ENCODE measurements at places on chromosomes 4 and X.
A peak's percentile ranks its signal among the peaks of the same experiment; 100 is the strongest.

DNA sequence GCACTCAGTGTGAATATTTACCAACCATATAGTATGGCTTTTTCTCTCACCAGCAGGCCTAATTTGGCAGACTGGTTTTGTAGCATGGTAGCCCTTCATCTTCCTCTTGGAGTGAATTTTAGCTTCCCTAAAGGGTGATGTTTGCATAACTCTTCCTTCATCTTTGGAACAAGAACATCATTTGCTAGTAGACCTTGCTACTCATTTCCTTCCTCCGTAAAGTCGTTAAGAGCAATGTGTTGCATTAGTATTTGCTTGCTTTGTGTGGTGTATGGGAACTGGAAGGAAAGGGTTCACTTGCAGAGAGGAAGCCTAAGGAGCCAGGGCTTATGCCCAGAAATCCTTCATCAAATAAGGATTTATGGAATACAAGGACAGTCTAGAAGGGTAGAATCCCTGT, 50.2 kb upstream of the PGRMC2 start:
- no peaks in the 10 kb centered on the region for H3K4me1 ChIP-seq
- H3K36me3 ChIP-seq, result no peaks in the 10 kb centered on the region
- no peaks in the 10 kb centered on the region for H3K27me3 ChIP-seq
- H3K27ac ChIP-seq, result no peak overlapping the region
- DNase-seq, result no peak
- no peak overlapping the region for H3K4me3 ChIP-seq

DNA sequence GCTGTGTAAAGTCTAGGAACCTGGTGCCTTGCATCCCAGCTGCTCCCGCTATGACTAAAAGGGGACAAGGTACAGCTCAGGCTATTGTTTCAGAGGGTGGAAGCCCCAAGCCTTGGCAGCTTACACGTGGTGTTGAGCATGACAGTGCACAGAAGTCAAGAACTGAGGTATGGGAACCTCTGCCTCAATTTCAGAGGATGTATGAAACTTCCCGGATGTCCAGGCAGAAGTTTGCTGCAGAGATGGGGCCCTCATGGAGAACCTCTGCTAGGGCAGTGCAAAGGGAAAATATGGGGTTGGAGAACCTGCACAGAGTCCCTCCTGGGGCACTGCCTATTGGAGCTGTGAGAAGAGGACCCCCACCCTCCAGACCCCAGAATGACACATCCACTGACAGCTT, 76.6 kb downstream of the DDX60 start:
- no peaks in the 10 kb centered on the region for H3K27me3 ChIP-seq
- no peak overlapping the region for H3K4me3 ChIP-seq
- no peak overlapping the region for H3K27ac ChIP-seq
- no peaks in the 10 kb centered on the region for H3K36me3 ChIP-seq
- DNase-seq, result no peak

DNA sequence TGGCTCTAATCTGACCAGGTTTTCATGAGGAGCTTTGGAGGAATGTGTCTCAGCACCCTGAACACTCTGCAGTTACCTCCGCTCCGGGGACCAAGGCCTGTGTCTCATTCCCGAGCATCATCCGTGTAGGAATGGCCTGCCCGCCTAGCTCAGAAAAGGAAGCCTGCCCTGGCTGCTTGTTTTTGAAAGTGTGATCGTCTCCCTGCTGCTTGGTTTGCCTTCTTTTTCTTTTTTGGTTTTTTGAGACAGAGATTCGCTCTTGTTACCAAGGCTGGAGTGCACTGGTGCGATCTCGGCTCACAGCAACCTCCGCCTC, 73.3 kb downstream of the CRLF2 start:
- no peak for DNase-seq
- H3K36me3 ChIP-seq, result no peaks in the 10 kb centered on the region
- no peak overlapping the region for H3K4me3 ChIP-seq
- H3K27ac ChIP-seq, result no peak overlapping the region

DNA sequence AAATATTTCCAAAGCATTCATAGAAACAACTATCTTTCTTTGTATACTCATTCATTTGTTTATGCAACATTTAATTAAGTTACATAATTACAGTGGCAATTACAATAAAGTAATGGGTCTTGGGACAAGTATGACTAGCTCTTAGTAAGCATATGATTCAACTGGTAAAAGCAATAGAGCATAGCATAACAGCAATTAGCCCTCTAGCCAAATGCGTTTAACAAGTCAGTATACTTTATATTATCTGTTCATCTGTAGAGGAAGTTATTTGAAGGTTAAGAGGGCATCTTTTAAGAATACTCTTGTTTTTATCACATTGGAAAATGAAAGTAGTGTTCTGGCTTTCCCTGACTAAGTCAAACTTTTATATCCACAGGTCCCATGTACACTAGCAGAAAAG, 198.1 kb upstream of the UGT8 start:
- no peaks in the 10 kb centered on the region for H3K4me1 ChIP-seq
- no peaks in the 10 kb centered on the region for H3K36me3 ChIP-seq
- H3K27ac ChIP-seq, result no peak overlapping the region

DNA sequence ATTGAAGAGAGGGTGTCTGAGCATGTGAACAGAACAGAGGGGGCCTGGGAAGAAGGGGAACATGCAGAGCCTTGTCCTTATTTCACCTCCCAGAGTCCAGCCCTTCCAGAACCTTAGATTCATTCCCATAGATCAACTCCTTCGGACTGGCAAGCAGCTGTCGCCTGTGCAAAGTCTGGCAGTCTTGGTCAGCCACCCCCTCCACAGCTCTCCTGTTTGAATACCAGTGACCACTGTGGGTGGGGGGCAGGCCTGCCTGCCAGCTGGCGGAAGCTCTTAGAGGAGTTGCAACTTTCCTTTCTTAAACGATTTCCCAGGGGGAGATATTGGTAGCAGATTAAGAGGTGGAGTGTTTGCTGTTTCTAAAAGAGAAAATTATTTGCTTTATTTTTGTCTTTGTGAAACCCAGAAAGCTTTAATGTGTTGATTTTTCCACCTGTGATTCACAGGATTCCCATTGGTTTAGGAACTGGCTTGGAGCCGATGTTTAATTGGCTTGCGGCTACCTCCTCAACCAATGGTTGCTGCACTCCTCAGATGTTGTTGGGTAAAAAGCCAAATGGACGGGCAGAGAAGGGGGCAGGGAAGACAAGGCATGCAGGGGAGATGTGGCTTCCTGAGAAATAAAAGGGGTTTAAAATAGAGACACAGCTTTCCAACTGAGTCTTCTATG, 62.2 kb upstream of the PRPS1 start:
- H3K4me3 ChIP-seq, result no peak overlapping the region
- H3K27ac ChIP-seq, result no peak overlapping the region
- no peaks in the 10 kb centered on the region for H3K27me3 ChIP-seq
- peak; percentile 64 for DNase-seq
- H3K4me1 ChIP-seq, result peaks cover 4% of the 10 kb centered on the region

GRCh38 chr4:124152132-124152531, 560.4 kb downstream of the ANKRD50 start:
- H3K4me3 ChIP-seq, result no peak overlapping the region
- no peaks in the 10 kb centered on the region for H3K36me3 ChIP-seq
- H3K27me3 ChIP-seq, result no peaks in the 10 kb centered on the region
- H3K27ac ChIP-seq, result no peak overlapping the region
- H3K4me1 ChIP-seq, result no peaks in the 10 kb centered on the region
- no peak for DNase-seq

DNA sequence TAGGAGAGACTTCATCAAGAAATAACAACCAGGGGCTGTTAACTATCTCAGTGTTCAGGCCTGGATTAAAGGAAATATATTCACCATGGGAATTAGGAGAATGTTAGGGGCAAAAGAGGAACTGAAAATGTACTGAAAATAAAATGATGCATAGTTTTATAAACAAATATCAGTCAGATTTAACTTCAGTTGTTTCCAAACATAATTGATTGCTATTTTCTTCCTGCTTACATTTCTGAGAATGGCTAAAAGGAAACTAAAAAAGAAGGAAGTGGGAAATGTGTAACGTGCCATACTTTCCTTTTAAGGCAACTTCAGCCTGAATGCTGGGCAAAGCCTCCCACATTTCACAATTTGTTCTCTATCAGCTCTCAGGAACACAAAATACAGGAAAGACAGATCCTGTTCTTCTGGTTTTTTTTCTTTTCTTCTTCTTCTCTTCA, 178.1 kb downstream of the MAML3 start:
- no peak overlapping the region for H3K4me3 ChIP-seq
- peaks cover 37% of the 10 kb centered on the region for H3K4me1 ChIP-seq
- peak; percentile 57 for DNase-seq

DNA sequence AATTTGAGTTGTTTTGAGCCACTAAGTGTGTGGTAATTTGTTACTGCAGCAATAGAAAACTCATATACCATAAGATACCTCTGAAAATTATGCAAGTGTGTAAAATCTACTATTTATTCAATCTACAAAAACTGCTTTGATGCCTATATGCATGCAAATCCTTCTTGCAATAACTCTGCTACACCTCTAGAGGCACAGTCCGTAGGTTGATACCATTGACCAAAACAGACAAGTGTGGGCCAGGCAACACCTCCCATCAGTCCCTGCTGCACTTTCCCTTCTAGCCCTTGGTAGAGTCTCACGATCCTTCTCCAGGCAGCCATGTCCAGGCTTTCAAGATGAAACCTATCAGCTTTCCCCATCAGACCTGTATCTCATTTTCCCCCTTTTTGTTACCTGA, 48.8 kb upstream of the FAM9A start:
- no peaks in the 10 kb centered on the region for H3K27me3 ChIP-seq
- no peaks in the 10 kb centered on the region for H3K4me1 ChIP-seq
- H3K4me3 ChIP-seq, result no peak overlapping the region

DNA sequence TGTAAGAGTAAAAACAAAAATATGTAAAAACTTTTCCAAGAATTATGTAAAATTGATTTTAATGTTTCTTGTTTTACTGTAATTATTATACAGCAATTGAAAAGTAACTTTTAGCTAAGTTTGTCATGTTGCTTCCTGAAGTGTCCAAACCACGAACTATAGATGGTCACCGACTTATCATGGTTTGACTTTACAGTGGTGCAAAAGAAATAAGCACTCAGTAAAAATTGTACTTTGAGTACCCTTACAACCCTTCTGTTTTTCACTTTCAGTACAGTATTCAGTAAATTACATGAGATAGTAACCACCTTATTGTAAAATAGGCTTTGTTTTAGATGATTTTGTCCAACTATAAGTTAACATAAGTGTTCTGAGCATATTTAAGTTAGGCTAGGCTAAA, 93.8 kb downstream of the SLC10A6 start:
- no peaks in the 10 kb centered on the region for H3K4me1 ChIP-seq
- no peaks in the 10 kb centered on the region for H3K27me3 ChIP-seq
- no peak for DNase-seq
- no peak overlapping the region for H3K27ac ChIP-seq
- H3K4me3 ChIP-seq, result no peak overlapping the region

- no peaks in the 10 kb centered on the region for H3K27me3 ChIP-seq
- DNase-seq, result no peak
- H3K27ac ChIP-seq, result peak overlapping the region; percentile 23
Observed at GRCh38 chr4:156958276-156959074, 13.1 kb downstream of the PDGFC start.

DNA sequence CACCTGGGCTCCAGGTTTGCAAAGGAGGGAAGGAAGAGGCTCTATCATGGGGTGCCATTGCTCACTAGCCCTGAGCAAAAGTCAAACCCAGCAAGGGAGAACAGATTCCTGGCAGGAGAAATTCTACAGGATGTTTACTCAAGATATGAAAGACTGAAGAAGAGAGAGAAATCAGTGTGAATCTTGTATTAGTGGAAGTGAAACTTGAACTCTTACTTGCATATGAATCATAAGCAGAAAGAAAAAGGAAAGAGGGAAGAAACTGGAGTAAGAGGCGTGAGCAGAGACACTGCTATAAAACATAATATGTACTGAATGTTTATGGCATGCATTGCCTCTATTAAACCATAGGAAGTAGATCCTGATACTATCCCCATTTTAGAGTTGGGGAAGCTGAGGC, 60.9 kb downstream of the C4orf46 start:
- no peak overlapping the region for H3K4me3 ChIP-seq
- H3K36me3 ChIP-seq, result no peaks in the 10 kb centered on the region
- no peak overlapping the region for H3K27ac ChIP-seq

GRCh38 chr4:74675673-74676279, 118.5 kb downstream of the BTC start:
- H3K4me3 ChIP-seq, result no peak overlapping the region
- no peaks in the 10 kb centered on the region for H3K27me3 ChIP-seq
- peak; percentile 37 for DNase-seq
- no peaks in the 10 kb centered on the region for H3K36me3 ChIP-seq
- H3K4me1 ChIP-seq, result no peaks in the 10 kb centered on the region

DNA sequence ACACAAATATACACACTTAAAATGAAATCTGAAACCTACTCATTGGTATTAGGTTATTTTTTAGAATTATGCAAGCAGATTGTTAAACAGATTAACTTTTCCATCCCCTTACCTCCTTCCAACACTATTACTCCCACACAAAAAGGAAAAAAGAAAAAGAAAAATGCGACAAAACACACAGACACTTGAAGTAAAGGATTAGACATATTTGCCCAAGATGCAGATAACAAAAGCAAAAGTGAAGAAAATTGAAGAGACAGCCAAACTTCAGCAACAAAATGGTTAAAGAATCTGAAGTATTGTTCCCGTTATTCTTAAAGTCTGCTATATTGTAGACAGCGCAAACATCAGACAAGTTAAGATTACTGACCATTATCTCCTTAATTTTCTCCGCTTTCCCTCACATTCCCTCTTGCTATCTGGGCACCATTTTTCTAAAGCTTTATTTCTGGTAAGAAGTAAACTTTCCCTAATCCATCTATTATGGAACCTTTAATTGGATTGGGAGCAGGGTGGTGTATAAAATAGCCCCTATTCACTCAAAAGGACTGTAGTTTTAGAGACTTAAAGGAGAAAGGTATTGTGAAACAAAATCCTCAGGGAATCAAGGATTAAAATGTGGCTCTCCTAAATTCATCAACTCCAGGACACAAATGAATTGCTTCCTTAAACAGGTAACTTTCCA, 34.7 kb upstream of the MAB21L2 start:
- no peak overlapping the region for H3K4me3 ChIP-seq
- H3K27ac ChIP-seq, result no peak overlapping the region
- H3K4me1 ChIP-seq, result peaks cover 6% of the 10 kb centered on the region
- no peak for DNase-seq
- no peaks in the 10 kb centered on the region for H3K27me3 ChIP-seq
- no peaks in the 10 kb centered on the region for H3K36me3 ChIP-seq
